ENCODE measurements at places on chromosomes 2 and 18.

GRCh38 chr2:186913870-186914269 is 64.9 kb upstream of the ZSWIM2 start:
- DNase-seq = no peak

- DNase-seq = no peak
These were observed 44.6 kb downstream of the CD8B2 start for GRCh38 chr2:106531676-106532214.

GRCh38 chr2:134405611-134406081 is 151.8 kb downstream of the MGAT5 start:
- DNase-seq = no peak

DNA sequence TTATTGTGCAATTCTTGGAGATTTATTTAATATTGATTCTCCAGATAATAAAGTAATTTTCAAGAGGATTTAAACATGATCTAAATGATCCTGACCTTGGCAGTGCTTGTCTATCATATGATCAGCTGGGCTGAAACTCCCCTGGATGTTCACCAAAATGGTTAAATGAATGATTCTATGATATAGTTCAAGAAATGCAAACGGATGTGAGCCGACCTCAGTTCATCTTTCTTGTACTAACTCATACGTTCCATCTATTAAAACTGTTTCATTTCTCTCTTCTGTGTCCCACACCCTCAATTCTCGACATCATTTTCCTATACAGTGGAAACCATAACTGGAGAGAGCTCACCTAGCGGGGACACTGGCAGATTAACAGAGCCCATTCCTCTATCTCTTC is 281.7 kb upstream of the CCDC68 start:
- DNase-seq = no peak

GRCh38 chr2:240423788-240424191 is 11.7 kb upstream of the GPC1 start:
- no peak for DNase-seq

- DNase-seq = no peak
These were observed 43.8 kb upstream of the CDH19 start for GRCh38 chr18:66647671-66648070.

GRCh38 chr2:60598271-60598670 is 44.8 kb upstream of the BCL11A start:
- no peak for DNase-seq

GRCh38 chr2:184620367-184620766 is 22.0 kb downstream of the ZNF804A start:
- DNase-seq = no peak

GRCh38 chr2:128941751-128942150 is 623.1 kb upstream of the HS6ST1 start:
- DNase-seq = no peak

- no peak for DNase-seq
These were observed 31.4 kb downstream of the DIS3L2 start for GRCh38 chr2:231992888-231993287.
